ENCODE measurements at places on chromosomes 6 and 20. TPM values are rescaled to one million over a fixed set of nuclear protein-coding genes. Genes with fewer than 3 reads are reported as not detected.

Gene TMC2
- polyA plus RNA-seq: 0.38 TPM

Gene POM121L2
- polyA plus RNA-seq: not detected

DNA sequence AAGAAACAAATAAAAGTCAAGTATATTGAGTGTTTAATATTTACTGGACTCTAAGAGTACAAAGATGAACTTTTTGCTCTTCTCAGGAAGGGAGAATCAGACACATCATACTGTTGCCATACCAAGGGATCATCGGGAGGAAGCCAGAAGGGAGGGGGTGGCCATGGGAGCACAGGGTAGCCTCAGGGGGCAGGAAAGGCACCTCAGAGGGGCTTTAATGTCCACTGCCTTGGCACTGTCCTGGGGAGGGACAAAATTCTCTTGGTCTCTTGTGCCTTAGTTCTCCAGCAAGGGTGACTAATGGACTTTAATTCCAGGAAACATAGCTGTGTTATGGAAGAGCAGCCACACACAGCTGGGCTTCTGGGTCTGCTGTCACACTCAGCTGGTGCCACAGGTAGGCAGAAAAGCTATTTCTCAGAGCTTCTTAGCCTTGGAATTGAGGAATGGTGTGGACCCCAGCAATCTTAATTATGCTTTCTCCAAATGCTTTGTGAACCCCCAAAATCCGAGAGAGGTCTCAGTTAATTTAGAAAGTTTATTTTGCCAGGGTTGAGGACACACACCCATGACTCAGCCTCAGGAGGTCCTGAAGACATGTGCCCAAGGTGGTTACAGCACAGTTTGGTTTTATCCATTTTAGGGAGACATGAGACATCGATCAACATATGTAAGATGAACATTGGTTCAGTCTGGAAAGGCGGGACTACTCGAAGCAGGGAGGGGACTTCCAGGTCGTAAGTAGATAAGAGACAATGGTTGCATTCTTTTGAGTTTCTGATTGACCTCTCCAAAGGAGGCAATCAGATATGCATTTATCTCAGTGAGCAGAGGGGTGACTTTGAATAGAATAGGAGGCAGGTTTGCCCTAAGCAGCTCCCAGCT lies 53.2 kb downstream of the MRAP2 start:
- no peak for DNase-seq

Gene ZNF334
- polyA plus RNA-seq: 44.9 TPM

Gene CYP24A1
- 3.4 TPM for polyA plus RNA-seq

Gene GNMT
- 2.6 TPM for polyA plus RNA-seq

DNA sequence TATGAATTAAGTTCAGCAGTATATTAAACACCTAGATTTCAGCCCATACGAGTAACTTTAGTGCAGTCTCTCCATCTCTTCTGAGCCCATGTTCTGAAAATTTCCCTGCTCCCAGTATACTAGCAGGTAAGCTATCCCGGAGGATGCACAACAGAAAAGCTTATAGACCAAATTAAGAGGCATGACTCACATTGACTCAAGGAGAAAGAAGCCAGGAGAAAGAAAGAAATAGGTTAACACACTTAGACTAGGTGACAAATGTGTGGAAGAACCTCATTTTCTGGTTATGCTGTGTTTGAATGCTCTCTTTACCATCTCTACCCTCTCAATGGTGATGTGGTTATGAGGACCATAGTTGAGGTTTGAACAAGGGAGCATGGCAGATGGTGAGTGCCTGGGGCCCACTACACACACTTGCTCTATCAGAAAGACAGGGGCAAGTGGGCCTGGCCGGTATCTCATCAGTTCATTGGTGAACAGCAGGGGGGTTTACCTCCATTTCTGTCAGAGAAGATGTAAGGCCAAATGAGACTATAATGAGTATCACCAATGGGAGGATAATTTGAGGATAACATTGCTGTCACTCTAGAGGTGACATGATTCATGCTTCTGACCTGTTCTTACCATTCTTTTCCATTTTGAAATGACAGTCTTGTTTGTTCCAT lies 902.3 kb upstream of the FLRT3 start:
- no peak for DNase-seq

DNA sequence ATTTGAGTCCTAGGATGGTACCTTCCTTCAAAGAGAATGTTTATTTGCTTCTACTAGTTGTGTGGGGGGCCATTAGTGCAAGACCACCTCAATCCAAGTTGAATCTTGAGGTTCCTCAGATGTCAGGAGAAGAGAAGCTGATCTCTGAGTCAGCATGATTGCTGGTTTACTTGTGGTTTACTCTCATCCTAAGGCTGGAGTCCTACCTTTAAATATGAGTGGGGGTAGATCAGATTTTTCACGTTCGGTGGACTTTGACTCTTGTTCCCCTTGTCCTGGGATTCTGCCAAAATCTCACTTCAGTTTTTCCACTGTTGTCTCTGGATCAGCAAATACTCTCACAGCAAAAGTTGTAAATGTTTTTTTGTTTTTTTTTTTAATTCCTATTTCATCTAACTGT lies 84.6 kb upstream of the F13A1 start:
- DNase-seq: no peak

GRCh38 chr6:170086639-170087420 lies 204.0 kb downstream of the DLL1 start:
- no peak for DNase-seq

- DNase-seq: no peak
Measured at GRCh38 chr6:11219400-11219834, 13.1 kb downstream of the NEDD9 start.

Gene HSPA12B
- 15.6 TPM for polyA plus RNA-seq

- no peak for DNase-seq
Measured at GRCh38 chr6:164075981-164076615, 661.6 kb downstream of the QKI start.

GRCh38 chr6:35739645-35740524 lies 3.1 kb downstream of the ARMC12 start:
- no peak for DNase-seq

Gene HLA-DQB1
- 7.7 TPM for polyA plus RNA-seq

DNA sequence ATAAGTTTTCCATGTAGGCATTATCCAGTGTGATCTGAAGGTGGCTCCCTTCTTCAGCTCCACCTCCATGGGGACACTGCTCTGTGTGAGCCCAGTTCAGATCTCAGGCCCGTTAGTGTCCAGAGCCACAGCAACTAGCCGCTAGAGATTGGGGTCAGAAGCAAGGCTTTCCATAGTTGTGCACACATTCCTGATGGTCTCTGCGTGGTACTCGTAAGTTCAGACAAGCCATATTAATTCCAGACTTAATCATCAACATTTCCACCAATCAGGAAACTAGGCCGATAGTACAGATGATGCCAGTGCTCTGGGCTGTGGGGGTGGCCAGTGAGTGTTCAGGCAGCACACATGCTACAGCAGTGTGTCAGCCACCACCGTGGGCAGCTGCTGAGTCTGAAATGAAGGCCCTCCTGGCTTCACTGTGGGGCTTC lies 17.5 kb upstream of the SYNCRIP start:
- DNase-seq: no peak

DNA sequence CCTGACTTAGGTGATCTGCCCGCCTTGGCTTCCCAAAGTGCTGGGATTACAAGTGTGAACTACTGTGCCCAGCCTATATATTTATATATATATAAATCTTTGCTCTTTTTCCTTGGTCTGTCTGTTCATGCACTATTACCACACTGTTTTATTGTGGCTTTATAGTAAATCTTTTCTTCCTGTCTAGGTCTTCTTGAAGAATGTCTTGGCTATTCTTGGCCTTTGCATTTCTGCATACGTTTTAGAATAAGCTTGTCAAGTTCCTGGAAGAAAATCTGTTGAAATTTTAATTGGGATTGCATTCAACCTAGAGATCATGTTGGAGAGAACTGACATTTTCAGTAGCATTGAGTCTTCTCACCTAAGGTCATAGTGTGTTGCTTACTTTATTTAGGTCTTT lies 37.1 kb downstream of the MYO6 start:
- DNase-seq: no peak

DNA sequence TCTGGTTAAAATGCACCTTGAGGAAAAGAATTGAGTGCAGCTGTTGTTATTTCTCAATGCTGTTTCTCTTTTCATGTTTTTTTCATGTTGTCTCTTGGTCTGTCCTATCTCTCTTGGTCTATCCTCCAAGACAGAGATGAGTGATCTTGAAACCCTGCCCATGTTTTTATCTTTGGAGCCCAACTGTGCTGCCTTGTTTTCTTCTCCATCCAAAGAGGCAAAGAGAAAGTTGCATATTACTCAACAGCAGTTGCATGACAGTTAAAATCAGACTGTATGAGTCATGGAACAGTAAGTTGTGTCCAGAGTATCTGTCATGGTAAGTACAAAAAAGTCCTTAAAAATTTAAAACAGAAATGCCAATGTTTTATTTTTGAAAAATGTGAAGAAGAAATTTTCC lies 26.2 kb downstream of the BCAS1 start:
- no peak for DNase-seq

DNA sequence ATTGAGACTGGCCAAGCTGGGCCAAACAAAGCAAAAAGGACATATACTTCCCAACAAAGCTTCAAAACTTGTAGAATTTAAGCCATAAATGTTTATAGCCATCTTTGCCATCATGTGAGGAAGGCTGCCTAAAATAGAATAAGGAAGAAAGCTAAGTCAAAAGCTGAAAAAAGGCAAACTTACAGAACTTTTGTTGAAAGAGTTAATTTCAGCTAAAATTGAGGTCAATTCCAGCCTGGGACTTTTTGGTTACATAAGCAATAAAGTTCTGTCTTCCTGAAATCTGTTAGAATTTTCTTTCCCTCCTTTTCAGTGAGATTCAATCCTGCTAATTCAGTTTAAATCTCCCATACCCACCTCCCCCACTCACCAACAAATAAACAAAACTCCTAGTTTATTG lies 227.9 kb upstream of the MARCKS start:
- no peak for DNase-seq

- no peak for DNase-seq
Measured at GRCh38 chr6:142455957-142456589, 154.3 kb downstream of the ADGRG6 start.

DNA sequence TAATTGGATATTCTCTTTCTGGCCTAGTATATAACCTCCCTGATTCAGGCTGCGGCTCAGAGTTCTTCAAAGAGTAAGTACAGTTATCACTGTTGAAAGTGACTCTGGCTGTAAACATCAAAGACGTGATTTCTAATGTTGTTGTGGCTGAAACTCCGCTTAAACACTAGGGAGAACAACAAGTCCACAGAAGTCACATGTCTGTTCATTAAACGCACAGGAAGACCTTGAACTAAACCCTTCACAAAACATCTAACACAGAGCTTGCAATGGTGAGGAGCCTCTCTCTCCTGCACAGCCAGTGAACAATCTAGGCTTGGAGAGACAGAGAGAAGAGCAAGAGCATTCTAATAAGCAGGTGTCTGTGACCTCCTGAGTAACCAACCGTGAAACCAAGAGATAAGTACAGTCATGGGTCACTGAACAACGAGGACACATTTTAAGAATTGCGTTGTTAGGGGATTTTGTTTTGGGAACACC lies 249.3 kb downstream of the PRKN start:
- peak; percentile 13 for DNase-seq

DNA sequence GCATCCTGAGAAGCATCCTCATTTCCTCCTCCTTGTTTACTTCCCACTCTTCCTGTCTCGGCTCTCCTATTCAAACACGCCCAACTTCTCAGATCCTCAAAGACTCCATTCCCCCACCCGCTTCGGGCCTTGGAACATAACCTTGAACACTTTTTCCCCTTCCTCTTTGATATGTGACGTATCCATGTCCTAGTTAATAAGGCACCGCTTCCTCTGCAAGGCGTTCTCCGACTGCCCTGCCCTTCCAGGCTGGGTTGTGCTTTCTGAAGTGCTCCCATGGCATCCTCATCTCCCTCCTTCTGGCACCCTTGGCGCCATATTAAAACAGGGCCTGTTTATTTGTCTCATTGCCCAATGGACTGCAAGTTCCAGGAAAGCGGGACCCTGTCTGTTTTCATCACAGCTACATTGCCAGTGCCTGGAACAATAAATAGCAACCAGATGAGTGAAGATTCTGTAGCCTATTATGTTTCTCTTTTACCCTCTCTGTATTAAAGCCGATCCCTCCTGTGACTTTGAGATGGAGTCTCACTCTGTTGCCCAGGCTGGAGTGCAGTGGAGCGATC lies 115.3 kb upstream of the TRAF3IP2 start:
- DNase-seq: no peak

GRCh38 chr6:97032955-97033354 lies 108.4 kb downstream of the KLHL32 start:
- DNase-seq: no peak

Gene DEFB124
- polyA plus RNA-seq: 0.36 TPM

Gene RIPPLY2
- not detected for polyA plus RNA-seq

GRCh38 chr6:24255676-24256075 lies 102.2 kb downstream of the DCDC2 start:
- DNase-seq: no peak

Gene PDE7B
- polyA plus RNA-seq: 8.5 TPM

Gene BTNL2
- 1.0 TPM for polyA plus RNA-seq

- DNase-seq: peak; percentile 85
Measured at GRCh38 chr20:38434770-38435554, at the start of gene SNHG17. SNHG17 (minus strand) TSS chr20:38435328.

DNA sequence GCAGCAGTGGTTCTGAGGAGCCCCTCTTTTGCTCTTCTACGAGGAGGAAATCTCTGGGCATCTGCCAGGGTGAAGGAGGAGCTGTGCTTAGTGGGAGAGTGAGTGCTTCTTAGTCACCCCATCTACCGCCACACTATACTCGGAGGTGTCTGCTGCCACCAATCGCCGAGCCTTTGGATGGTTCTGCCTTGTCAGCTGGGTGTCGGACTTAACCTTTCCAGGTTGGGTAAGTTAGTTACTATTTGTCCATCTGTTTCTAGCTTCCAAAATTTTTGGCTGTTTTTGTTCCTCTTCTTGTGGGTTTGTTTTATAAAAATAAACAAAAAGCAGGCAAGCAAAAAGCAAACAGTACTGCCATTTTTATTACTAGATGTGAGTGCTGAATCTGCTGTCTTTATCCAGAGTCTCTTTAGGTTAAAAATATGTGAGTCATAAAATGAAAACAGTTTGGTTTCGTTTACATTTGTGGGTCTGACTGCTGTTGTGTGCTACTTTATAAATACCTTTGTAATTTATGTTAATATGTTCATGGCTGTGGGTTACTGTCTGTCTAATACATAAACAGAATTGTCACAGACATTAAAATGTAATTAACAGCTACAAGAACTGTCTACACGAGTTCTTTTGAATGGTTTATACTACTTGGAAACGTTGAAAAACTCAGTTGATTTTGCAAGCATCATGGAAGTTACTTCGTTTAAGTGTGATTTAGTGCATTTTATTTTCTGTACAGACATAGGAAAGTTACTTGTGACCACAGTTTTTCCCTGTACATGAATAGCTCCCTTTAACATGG lies 89.2 kb downstream of the ARID1B start:
- no peak for DNase-seq

GRCh38 chr6:21277601-21278374 lies 315.8 kb upstream of the SOX4 start:
- DNase-seq: no peak
